ENCODE measurements at places on chromosomes 6 and 20. TPM values are rescaled to one million over a fixed set of nuclear protein-coding genes. Genes with fewer than 3 reads are reported as not detected.

Gene TRIM15
- total RNA-seq: 37.2 TPM

Gene CNBD2
- total RNA-seq: 6.2 TPM

Gene SLC22A7
- not detected for total RNA-seq

Gene PTPN1
- total RNA-seq: 33.2 TPM

Gene UBD
- 4.2 TPM for total RNA-seq

Gene PDYN
- total RNA-seq: not detected

Gene IL17F
- not detected for total RNA-seq

Gene TUBB2B
- total RNA-seq: 18.5 TPM

Gene PCMTD2
- total RNA-seq: 31.1 TPM

Gene NRSN1
- 2.4 TPM for total RNA-seq

Gene SLC22A2
- not detected for total RNA-seq

Gene DDO
- 3.4 TPM for total RNA-seq

Gene HLA-DPA1
- total RNA-seq: 46.6 TPM

Gene CDH4
- total RNA-seq: 0.16 TPM

Gene SPATA25
- total RNA-seq: 4.1 TPM

Gene DTNBP1
- 19.6 TPM for total RNA-seq

Gene SNPH
- total RNA-seq: 11.7 TPM

Gene SCGN
- total RNA-seq: 7.4 TPM

Gene CAP2
- 2.2 TPM for total RNA-seq

Gene CLDN20
- not detected for total RNA-seq

Gene C6orf163
- 2.7 TPM for total RNA-seq

Gene HNF4A
- total RNA-seq: 237 TPM

Gene INSM1
- total RNA-seq: 6.3 TPM

Gene CST4
- total RNA-seq: not detected

Gene SH3BGRL2
- total RNA-seq: 63.2 TPM

Gene ZC3H12D
- 9.1 TPM for total RNA-seq

Gene CALHM6
- not detected for total RNA-seq

Data from mucosa of descending colon (tissue), 3 donors.